ENCODE measurements at places on chromosomes 5 and 9.

- no peak for DNase-seq
These were observed at the start of gene LTC4S for GRCh38 chr5:179793468-179794139. TSS of gene LTC4S (plus strand) at chr5:179793986. CDS start at chr5:179794081, 95 bp downstream.

DNA sequence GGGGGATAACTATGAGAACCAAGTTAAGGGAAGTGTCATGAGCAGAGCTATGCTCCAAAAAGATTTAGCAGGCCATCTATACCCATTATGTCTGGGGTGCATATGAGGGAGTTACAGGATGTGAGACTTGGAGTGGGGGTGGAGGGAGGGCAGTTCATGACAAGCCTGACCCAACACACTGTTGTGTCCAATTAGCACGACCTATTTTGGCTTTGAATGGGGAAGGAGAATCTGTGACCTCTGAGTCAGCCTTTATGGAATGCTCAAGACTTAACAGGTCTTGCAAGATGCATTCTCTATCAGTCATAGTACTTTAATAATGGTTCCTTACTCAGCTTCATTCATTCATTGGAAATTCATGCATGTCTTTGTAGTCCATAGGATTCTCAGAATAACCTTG, 71.7 kb downstream of the GRIA1 start:
- no peak for DNase-seq

DNA sequence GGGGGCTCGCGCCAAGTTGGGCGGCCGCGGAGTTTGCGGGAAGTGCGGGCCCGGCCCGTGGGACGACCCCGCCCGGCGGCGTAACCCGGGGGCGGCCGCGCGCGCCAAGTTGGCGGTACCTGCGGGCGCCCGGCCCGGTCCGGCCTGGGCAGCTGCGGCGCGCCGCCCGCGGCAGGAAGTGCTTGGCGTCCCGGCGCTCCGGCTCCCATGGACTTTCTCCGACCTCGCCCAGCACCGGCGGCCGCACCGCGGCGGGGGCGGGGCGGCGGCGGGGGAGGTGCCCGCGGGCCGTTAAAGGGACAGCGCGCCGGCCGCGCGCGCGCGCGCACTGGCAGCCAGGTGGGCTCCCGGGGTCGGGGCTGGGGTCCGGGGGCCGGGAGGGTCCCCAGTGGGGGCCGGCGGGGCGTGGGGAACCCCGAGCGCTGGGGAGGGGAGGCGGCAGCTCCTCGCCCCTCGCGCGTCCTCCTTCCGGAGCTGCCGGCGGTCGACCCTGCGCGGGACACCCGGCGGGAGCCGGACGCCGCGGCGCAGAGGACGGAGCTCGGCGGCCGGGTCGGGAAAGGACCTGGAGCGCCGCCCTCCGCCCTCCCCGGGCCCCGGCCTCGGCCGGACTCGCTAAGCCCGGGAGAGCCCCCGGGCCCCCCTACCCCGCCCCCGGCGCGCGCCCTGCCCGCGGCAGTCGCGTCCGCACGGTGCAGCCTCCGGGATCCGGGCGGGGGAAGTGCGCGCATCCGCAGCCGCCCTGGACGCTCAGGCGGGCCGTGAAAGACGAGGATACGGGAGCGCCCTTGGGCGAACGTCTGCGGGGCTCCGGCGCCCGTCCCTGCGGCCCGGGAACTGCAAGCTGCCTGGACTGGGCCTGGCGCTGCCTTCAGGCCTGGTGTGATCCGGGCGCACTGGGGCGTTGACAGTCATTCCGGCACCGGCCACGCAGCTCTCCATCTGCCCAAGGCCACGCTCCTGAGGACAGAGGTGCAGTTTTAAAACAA, at the start of gene NACC2:
TSS of gene NACC2 (minus strand) at position 220 of the 989 bp plus-strand sequence. CDS start 44,768 bp downstream, outside the sequence.
- DNase-seq: no peak

GRCh38 chr9:108634204-108634603, 221.6 kb downstream of the ACTL7B start:
- DNase-seq: no peak

DNA sequence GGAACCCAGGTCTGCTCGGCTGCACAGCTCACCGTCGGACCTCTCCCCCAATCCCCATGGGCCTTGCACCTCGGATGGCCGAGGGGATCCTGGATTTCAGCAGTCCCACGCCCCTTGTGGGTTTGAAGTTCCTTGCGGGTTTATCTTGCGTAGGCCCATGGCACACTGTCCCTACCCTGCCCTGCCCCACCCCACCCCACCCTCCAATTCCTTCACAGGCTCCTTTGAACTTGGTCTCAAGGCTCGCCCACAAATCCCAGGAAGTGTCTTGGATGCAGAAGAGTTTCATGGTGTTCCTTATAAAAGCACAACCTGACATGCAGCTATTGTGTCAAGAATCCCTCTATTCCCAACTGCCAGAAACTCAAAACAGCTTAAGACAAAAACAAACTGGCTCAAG, 11.2 kb upstream of the SMIM23 start:
- no peak for DNase-seq

DNA sequence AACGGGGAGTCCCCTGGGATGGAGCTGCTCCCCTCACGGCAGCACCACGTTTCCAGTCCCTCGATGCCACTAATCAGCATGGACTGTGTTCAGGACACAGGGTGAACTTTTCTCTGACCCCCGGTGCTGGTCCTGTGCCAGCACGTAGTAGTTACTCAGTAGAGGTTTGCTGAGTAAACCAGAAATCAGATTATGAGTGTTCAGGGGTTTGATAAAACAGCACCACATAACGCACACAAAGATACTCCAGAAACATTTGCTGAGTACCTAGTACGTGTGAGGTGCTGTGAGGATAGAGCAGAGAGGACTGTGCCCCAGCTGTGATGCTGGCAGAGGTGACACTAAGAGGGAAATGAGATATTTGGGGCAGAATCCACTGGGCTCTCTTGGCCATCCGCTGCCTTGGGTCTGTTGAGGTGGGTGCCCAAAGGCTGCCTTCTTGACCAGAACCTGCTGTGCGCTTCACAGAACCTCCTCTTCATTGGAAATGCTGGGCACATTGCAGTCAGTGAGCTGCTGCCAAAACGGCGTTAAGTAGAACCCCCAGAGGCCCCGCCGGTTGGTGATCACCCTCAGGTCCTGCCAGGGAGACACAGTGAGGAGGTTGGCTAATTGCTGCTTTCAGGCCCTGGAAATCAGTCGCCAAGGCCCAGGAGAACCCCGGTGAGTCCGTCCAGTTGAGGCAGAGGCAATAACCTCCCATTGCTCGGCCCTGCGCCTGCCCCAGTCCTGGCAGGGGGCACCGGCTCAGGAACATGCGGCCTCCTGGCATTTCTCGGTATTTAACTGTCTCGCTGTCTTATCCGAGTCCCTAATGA, 49.4 kb downstream of the NEURL1B start:
- no peak for DNase-seq

DNA sequence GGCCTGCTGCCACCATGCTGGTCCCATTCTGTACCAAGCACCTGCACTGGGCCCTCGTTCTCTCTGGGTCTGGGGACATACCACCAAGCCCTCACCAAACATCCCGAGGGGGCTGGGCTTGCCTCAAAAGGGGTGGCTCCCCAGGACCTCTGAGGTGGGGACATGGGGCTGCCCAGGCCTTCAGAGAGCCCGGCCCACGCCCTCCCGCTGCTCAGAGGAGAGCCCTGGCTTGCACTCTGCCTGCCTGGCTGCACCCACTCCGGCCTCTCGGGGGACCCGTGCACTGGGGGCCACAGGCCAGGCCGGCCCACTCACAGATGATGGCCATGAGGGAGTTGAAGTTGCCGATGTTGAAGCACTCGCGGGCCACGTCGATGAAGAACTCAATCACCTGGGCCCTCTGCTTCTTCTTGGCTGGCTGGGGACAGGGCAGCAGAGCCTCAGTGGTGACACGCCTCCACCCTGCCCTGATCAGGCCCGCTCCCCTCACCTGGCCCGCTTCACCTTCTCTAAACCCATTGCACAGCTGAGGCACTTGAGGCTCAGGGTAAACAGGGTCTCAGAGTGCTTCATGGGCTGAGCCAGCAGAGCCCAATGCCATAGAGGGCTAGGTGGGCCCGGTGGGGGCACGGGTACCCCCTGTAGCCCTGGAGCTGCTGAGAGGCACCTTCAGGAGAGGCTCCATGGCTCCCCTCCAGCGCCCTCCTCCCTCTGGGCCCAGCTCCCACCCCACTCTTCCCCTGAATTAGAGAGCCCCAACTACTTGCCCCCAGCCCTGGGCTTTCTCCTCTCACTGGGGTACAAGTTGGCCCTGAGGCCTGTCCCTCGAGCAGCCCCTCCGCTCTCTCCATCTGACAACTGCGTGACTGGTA, 47.7 kb upstream of the RNF130 start:
- no peak for DNase-seq

DNA sequence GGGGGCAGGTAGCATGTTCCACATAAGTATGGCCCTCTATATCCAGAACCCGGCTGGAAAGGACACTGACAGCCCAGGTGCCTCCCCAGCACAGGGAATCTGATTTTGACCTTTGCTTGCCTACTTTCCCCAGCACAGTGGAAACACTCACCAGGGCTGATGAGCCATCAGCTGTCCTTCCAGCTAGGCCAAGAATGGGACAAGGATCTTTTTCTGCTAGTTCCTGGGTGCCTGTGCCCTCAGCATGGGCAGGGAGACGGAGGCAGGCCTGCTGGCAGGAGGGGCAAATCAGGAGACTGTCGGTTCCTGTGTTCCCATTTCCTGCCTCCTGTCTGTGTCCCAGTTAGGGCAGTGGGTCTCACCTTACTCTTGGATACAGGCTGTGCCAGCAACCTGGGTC, 1.1 kb downstream of the CYFIP2 start:
- no peak for DNase-seq

DNA sequence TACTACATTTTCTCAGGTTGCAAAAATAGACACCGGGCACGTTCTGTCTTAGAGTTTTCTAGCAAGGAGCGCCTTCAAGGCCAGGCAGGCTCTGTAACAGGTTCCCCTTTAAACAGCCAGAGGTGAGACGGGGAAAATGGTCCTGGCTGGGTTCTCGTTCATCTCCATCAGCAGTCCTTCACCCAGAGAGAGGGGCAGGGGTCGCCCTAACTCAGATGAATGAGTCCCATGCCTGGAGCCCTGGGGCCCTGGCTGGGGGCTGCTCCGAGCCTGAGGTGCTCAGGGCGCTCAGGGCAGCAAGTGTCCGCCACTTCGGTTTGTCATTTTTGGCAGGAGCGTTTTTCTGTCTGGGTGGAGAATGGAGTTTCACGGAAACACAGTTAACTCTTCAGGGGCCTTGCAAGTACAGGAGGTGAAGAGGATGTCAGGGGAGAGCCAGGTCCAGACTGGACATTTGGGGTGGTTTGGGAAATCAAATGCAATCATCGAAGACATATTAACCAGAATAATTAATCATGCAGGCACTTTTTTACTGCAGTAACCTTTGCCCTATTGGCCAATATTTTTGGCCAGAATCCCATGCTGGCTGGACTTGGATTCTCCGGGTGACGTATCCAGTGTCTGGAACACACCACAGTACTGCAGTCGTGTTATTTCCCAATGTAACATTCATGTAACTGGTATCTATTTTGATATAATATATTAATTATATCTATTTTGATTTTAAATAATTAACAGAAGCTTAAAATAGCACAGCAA, 2.9 kb downstream of the NTNG2 start:
- peak; percentile 12 for DNase-seq

GRCh38 chr5:90477073-90477472, 2.4 kb downstream of the POLR3G start:
- no peak for DNase-seq

DNA sequence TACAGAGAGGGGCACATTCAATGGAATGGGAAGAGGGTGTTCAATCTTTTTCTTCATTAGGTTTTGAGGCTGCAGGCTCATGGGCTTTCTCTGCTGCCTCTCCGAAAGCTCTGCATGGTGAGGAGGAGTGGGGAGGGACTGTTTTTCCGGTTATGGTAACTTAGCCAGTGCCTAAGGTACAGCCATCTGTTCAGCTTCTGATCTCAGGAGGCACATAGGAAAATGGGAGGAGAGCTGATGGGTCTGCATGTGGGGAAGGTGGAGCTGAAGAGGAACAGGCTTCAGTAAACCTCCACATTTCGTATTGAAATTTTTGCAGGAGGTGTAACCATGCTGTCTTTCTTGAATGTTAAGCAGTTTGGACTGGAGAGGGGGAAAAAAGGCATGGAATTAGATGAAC, 1020.4 kb upstream of the WWC1 start:
- DNase-seq: no peak

- DNase-seq: no peak
These were observed 190.1 kb downstream of the CD180 start for GRCh38 chr5:67006500-67006848.

DNA sequence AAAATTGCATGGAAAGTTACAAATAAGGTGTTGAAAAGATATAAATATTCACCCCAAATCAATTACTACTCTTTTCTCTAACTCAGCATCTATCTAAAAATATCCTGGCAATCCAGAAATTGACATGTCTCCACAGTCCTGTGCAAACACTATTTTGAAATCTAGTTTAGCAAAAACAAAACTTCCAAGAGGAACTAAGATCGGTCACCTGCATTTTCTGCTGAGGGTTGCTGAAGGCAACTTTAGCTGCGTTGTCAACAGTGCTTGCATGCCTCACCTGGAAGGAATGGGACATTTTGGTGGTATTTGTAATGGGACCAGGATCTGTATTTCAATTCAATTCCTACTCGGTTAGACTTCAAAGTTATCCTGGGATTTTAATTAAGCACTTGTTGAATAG, 398.3 kb downstream of the NTRK2 start:
- no peak for DNase-seq

GRCh38 chr9:9560382-9561035, 1052.3 kb downstream of the PTPRD start:
- no peak for DNase-seq

DNA sequence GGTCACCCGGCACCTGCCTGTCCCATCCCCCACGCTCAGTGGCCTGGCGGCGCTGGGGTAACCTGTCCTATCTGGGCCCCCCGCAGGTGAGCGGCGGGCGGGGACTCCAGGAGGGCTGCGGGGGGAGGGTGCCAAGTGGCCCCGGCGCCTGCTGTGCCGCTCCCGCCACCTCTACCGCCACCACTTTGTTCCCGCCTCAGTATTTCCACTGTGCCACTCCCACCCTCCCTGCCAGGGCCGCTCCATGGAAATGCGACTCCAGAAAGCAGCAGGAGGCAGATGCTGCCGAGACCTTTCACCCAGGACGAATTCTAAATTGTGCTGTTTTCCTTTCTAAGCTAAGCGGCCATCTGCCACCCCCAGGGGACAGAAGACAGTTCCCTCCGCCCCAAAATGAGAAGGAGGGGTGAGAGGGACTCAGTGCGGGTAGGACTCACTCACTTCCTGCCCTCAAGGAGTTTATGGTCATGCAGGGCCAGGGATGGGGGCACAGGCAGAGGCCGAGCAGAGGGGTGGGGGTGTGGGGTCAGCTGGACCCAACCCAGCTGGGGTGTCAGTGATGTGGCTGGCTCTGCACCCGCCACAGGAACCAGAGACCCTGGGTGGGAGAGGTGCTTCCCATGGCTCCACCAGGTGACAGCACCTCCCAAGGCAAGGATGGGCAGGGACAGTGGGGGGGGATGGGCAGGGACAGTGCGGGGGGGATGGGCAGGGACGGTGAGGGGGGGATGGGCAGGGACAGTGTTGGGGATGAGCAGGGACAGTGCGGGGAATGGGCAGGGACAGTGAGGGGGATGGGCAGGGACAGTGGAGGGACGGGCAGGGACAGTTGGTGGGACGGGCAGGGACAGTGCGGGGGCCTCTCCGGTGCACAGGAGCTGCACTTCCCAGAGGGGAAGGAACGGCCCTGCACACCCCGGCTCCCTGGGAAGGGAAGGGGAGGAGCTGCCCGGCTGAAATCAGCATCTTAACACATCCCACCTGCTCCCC, 17.8 kb downstream of the NOTCH1 start:
- no peak for DNase-seq

GRCh38 chr5:146042628-146043279, 62.6 kb downstream of the PLAC8L1 start:
- no peak for DNase-seq

Measured in HepG2 (cell line).